ENCODE measurements at places on chromosomes 4 and X. TPM values are rescaled to one million over a fixed set of nuclear protein-coding genes. Genes with fewer than 3 reads are reported as not detected.

DNA sequence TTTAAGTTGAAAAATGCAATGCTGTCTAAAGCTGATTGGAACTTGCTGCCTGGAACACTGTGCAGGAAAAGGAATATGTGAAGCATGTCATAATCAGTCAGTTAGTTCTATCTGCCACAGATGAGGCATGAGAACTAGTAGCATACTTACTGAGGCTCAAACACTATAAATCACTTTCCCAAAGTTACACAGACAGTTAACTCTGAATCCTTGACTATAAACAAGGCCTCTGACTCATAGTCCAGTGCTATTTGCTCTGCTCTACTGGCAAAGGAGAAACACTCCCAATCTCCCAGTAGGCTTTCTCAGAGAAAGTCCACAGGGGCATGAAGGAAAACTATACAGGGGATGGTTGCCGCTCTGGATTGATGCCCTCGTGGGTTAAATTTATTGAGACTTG lies 2078.4 kb upstream of the TENM3 start:
- no peak for DNase-seq

The WDR1 gene
- total RNA-seq, result 174 TPM

DNA sequence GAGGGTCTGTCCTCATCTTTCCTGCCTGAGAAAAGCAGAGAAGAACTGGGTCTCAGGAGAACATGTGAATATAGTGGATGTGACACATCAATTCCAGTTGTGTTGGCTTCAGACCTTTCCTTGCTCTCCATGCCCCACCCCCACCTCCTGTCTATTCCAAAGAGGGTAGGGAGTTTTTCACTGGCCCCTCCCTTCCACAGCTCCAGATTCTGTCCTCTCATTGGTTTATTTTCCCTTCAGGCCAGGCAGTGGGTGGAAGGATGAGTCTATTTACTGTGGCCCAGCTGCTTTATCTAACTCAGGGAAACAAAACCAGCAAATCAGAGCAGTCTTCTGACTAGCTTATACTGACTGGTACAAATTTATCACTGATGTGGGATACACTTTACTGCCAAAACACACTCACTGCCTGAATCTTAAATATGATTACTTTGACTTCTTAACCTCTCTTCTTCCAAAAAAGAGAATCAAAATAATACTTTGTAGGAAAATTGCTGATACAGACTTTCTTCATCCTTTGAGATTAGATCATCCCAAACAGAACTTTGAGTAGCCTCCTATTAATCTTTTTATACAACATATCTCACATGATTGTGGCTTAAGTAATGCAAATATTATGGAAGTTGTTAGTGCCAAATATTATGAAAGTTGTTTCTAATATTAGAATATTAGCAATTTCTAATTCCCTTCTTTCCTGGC lies 221.2 kb downstream of the MID1 start:
- DNase-seq, result no peak

- no peak for DNase-seq
These were observed 384.4 kb upstream of the PABPC4L start for GRCh38 chr4:134585972-134586371.

GRCh38 chr4:30943356-30943755 lies 223.2 kb downstream of the PCDH7 start:
- DNase-seq, result no peak

The ANXA3 gene
- total RNA-seq, result 26.3 TPM

- no peak for DNase-seq
These were observed 157.8 kb downstream of the RELL1 start for GRCh38 chr4:37528166-37528885.

Measured in tongue (tissue), 3 donors.